ENCODE measurements at places on chromosomes 12 and 14.

GRCh38 chr14:35154016-35154415 is 31.7 kb downstream of the PRORP start:
- no peak for DNase-seq

GRCh38 chr14:54197369-54197768 is 199.4 kb upstream of the CDKN3 start:
- DNase-seq = no peak

DNA sequence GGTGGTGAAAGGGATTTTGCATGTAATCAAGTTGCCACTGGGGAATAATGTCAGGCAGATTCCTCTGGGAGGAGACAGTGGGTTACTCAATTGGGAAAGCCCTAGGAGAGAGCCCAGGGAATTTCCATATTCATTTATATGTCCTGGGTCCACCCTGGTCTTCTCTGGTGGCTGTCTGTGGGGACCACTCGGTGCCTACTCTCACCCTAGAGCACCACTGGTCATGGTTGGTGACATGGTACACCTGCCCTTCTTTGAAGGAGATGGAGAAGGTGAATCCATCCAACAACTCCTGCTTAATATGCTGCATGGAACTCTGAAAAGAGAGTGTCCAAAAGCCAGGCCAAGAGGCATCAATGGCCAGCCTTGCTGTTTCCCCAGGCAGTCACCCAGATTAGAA is 12.8 kb upstream of the RERG start:
- no peak for DNase-seq

- DNase-seq = peak; percentile 36
Measured at GRCh38 chr12:124388679-124389137, 93.8 kb downstream of the RFLNA start.

- no peak for DNase-seq
Measured at GRCh38 chr12:106171117-106171750, 32.5 kb upstream of the NUAK1 start.

GRCh38 chr12:9051158-9051550 is 61.8 kb downstream of the KLRG1 start:
- no peak for DNase-seq

DNA sequence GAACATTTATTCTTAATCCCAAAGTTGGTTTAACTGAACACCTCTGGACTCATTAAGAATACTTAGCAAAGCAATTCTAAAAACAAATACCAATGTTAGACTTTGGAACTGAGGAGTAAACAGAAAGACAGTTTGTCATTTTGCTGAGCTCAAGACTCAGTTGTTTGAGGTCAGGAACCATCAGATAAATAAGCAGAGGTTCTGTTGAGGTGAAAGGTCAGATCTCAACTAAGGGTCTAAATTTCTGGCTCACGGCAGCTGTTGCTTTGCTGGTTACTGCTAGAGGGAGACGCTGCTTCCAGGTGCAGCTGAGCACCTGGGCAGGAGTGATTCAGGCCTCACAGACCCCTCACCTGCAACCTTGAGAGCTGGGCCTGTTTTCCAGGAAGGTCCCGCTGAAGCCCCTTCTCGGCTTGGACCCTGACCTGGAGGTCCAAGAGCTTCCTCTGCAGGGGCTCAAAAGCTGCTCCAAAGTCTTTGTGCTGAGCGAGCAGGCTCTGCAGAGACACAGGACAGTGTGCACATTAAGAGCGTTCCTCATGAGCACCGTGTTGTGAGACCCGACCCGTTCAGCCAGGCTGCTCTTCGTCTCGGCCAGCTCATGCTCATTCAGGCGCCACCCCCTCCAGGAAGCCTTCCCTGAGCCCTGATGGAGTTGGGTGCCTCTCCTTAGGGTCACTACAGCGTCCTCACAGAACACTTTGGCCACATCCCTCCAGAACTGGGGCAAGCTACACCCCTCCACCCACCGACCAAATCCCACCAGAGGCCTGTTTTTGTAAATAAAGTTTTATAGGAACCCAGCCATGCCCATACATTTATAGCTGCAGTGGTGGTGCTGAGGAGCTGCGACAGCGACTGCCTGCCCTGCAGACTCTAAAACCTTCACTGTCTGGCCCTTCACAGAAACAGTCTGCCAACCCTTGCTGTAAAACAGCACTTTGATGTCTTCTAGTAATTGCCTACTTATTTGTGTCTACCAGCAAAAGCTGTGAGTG is 72.0 kb downstream of the SYNE3 start:
- no peak for DNase-seq

DNA sequence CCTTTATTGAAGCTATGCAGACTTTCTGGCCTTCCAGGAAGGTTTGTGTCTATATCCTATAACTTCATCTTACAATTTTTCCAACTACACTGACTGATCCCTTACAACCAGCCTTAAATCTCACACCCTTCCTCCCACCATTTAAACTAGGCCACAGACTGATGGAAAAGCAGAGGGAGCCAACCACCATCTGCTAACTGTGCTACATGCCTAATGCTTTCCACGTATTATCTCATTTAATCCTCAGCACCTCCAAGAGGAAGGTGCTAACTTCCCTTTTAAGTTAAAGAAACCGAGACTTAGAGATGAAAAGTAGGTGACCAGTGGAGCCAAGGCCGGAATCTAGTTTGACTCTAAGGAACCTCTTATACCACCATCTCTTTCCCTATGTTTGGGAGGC is 22.7 kb upstream of the BLTP3B start:
- DNase-seq = no peak

- DNase-seq = no peak
Measured at GRCh38 chr14:80628547-80628946, 313.0 kb downstream of the CEP128 start.

DNA sequence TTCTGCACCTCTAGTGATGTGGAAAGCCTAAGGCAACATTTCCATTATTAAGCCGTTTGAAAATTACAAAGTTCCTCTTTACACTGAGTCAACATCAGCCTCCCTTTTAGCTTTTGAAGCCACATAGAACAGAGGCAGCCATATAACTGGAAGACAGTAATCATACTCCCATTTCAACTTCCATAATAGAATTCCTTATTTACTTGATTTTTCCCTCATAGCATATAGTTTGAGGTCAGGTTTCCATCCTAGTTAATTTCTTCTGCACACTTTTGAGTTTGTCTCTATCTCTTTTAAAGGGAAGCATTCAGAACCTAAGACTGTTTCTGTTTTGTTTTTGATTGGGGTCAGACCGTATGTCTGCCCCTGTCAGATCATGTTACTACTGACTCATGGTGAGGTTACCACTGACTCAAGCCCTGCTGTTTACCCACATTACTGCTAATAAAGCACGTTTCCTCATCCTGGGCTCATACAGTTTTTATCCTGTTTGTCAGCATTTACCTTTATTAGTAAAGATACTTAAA is 161.0 kb downstream of the SLC38A4 start:
- no peak for DNase-seq

- DNase-seq = peak; percentile 71
Measured at GRCh38 chr14:22002860-22003284, 329.3 kb upstream of the OR4E1 start.

DNA sequence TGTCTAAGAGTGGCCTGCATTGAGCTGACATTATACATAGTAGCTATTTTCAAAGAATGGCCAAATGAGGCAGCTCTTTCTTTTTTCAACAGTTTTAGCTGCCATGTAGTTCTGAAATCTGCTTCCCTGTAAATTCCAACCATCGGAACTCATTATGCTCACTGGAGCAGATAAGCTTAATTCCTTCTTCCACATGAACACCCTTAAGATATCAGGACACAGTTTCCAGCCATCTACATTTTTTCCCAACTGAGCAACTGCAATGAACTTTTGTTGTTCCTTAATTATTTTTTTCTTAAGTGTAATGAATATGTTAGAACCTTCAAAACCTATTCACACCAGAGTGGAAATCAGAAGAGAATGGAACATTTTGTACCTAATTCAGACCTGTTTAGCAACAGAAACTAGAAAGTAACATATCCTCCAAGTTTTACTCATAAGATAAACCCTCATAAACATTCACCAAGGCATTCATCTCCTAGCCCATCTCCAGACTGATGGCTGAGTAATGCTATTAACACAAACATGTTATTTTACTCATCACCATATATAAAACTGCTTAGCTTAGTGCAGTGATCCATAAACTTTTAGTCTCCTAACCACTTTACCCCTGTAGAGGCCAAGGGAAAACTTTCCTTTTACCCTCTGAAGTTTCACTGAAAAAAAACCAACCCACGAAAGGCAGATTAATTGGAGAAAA is 296.1 kb upstream of the SYT1 start:
- no peak for DNase-seq

DNA sequence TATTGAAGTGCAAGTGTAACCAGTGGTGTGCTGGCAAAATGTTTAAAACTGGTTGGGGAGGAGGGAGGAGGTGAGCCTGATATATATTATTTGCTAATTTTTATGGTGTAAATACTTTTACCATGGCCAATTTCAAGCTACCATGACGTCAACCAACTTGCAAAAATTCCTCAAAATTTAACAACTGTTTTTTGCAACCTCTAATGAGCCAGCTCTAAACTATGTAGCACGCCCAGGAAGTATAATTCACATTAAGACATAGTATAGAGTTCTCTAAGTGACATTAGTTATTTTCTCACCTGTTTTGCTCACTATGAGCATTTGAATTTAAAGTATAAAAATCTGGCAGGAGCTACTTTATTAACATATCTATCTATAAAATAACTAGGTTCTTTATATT is 41.4 kb downstream of the ATL1 start:
- no peak for DNase-seq

GRCh38 chr14:98692832-98693231 is 579.2 kb downstream of the BCL11B start:
- DNase-seq = no peak

DNA sequence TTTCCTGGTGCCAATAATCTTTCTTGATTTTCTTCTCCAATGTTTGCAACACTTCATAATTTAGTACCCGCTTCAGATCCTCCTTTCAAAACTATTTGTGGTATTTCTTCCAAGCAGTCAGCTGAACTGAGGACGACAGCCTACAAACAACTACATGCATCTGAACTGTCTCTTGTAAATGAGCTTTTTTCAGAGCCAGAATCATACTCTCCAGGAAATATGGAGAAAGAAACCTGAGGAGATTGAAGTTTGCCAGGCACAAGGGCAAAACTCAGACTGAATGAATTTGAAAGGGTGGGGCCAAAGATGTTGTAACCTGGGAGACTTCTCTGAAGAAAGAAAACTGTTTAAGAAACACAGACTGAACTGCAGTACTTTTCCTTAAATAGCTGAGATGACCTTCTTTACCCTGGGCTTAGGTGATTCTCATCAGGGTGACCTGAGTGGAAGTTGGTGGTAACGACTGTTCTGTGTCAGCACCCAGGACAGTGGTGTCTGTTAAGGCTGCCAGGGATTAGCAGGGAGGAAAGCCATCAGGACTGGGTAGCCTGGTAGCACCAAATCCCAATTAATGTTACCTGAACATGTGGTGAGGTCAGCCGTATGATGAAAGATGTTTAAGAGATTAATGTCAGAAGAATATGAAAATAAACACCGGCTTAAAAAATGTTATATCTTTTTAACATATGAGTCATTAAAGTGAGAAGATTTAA is 95.0 kb downstream of the TGFB3 start:
- DNase-seq = no peak

- peak; percentile 11 for DNase-seq
Measured at GRCh38 chr12:24948420-24948756, 513 bp downstream of the BCAT1 start.

- no peak for DNase-seq
Measured at GRCh38 chr12:79956896-79957295, 22.0 kb upstream of the PPP1R12A start.

DNA sequence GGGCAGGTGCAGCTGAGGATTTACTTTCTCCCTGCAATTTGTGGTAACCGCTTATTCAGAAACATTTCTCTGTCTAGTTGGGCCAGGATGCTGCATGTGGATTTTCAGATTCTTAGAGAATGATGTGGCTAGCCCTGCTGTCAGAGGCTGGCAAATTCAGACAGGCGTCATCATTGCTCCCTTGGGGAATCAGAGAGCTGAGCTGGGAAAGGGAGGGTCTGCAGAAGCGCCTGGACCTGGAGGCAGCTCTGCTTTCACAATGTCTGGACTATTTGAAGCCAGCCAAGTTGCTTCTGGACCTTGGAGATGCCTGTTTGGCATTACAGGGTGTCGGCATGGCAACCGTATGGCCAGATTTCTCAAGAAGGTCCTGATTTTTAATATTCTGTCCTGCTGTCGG is 3.4 kb downstream of the GALNT16 start:
- no peak for DNase-seq

DNA sequence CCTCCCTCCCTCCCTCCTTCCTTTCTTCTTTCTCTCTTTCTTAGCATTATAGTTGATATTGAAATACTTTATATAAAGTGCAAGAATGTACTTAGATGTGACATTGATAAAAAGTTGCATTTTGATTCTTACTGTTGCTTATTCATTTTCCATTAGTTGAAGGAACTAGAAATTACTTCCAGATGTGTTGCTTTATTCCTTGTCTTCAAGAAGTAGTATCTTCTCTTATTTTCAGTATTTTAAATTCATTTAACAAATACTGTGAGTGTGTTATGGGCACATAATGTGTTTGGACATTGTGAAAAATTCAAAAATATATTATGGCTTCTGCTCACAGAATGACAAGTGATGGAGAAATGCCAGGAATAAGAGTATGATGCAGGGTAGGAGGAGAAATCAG is 45.6 kb downstream of the TRMT5 start:
- DNase-seq = no peak

GRCh38 chr12:84911271-84912197 is 1.1 kb downstream of the SLC6A15 start:
- no peak for DNase-seq

GRCh38 chr12:93443576-93443975 is 1.8 kb upstream of the UBE2N start:
- DNase-seq = no peak

- DNase-seq = no peak
Measured at GRCh38 chr12:65443038-65443437, 164.6 kb downstream of the MSRB3 start.

DNA sequence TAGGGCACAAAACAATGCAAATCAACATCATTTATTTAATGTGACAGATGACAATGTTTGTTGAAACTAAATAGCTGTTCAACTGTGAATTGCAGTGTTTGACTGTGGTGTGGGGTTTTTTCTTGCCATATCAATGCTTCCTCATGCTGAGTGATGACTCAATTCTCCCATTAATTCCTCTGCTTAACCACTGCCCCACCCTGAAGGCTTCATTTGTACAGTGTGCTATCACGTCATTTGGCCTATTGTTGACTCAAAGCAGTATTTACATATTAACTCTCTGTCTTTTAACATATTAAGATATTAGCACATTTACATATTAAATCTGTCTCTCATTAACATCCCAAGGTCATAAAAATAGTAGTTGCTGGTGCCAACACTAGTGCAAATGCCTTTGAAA is 164.8 kb upstream of the NRXN3 start:
- DNase-seq = no peak

- DNase-seq = no peak
Measured at GRCh38 chr12:92759634-92760268, 57.0 kb downstream of the PLEKHG7 start.

GRCh38 chr14:64422756-64423155 is 34.6 kb downstream of the MTHFD1 start:
- no peak for DNase-seq

DNA sequence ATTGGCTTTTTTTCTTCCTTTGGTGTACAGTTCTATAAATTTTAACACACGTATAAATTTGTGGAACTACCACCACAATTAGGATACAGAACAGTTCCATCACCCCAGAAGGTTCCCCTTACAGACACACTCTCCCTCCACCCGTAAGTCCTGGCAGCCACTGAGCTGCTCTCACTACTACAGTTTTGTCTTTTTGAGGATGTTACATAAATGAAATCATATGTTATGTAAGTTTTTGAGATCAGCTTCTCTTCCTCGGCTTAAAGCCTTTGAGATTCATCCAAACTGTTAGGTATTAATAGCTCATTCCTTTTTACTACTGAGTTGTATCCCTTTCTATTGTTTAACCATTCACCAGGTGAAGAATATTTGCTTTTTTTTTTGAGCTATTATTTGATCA is 74.3 kb upstream of the SLC24A4 start:
- no peak for DNase-seq

- DNase-seq = no peak
Measured at GRCh38 chr14:82159624-82160023, 626.0 kb upstream of the SEL1L start.

Data from CD4-positive, alpha-beta T cell treated with Interleukin-10 for 1 hour (primary cell).